ENCODE measurements at places on chromosomes 2 and 18.

DNA sequence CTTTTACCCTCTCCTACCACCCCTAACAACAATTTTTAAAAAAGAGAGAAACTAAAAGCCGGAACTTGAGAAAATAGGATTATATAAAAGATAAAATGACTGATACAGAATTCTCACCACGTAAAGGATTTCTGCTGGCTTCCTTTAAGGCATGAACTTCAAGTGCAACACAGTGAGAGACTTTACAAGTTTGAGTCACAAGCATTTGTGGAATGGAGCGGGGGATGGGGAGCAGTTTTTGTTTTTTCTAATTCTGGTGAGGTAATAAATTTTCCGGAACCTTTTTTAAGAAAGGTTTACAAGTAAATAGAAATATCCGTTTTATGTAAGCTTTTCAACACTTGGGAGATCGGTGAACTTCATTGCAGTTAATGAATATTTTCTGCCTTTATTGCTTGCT, 1.8 kb upstream of the CDH2 start:
- DNase-seq: no peak

DNA sequence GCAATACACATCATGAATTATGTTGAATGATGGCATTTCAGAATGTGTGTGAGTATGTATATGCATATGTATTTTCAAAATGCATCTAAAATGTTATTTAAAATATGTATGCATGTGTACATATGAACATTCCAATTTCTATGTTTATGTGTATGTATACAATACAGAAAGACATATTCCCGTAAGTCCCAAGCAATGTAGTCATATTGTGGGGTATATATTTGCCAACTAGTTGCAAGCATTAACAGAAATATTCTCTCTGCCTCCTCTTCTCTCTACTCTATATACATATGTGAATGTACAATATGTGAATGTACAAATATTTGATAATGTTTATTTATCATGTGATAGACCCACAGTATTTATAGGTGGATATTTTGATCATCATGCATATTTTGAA, 345.8 kb upstream of the ZEB2 start:
- no peak for DNase-seq

DNA sequence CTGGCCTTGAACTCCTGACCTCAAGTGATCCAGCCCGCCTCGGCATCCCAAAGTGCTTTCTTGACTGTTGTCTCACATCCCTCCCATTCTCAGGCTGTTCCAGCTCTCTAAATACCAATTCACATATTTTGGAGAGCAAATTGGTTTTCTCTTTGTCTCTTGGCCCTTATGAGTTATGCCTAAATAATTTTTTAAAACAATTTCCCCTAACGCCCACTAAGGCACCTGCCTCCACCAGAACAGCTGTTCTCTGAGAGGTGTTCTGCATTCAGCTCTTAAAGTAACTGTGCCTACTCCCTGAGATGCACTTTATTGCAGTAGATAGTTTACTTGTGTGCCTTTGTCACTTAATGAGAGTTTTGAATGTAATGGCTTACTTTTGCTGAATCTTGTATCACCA, 6.9 kb downstream of the CCDC195 start:
- no peak for DNase-seq

- no peak for DNase-seq
Measured at GRCh38 chr2:204114295-204115136, 178.0 kb downstream of the ICOS start.

- DNase-seq: no peak
Measured at GRCh38 chr2:138444411-138444810, 57.2 kb upstream of the SPOPL start.

GRCh38 chr2:53442093-53442492, 325.5 kb upstream of the CHAC2 start:
- DNase-seq: no peak

DNA sequence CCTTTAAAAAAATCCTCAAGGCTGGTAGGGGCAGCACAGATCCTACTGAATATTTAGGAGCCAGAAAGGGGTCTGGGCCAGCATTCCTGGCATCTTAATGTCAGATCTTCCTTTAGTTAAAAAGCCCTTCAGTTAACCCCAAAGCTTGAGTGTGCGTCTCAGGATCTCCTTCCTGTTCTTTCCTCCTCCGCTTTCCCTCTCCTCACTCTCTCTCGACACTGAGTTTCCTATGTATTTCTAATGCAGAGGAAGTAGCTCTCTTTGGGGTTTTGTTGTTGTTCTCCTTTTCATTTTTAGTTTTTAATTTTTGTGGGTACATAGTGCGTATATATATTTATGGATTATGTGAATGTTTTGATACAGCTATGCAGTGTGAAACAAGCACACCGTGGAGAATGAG, 109.9 kb upstream of the COPS8 start:
- no peak for DNase-seq

- no peak for DNase-seq
Measured at GRCh38 chr2:174337337-174338146, 2.8 kb downstream of the SP9 start.

- DNase-seq: no peak
Measured at GRCh38 chr2:208042041-208042440, 16.7 kb upstream of the PLEKHM3 start.

DNA sequence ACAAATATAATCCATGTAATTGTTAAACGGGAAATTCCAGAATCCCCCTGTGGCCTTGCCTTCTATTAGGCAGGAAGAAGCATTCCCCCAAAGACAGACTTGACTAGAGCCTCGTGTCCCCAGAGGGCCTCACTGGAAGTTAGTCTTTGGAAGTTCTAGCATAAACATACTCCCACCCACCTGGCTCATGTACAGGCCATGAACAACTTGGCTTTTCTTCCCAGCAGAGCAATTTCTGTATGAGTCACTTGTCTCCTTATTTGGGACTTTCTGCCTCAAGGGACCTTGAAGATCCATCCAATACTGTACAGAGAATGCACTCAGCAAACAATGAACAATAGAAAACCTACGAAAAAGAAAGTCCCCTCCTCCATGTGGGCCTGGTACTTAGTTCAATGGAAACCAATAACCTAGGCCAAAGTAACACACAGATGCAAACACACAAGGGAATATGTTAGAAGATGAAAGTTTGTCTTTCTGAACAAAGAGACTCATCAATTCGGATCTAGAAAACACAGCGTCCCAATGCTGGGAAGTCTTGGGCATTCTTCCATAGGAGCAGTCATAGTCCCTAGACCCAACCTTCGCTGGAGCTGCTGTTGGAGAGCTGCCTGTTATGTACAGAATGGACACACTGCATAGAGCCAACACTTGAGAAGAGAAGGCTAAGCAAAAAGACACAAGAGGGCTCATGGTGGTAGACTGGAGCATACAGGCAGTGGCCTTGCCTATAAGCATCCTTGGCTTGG, 303.5 kb downstream of the HRH4 start:
- DNase-seq: no peak

GRCh38 chr2:127170021-127170420, 50.1 kb downstream of the CYP27C1 start:
- DNase-seq: no peak

DNA sequence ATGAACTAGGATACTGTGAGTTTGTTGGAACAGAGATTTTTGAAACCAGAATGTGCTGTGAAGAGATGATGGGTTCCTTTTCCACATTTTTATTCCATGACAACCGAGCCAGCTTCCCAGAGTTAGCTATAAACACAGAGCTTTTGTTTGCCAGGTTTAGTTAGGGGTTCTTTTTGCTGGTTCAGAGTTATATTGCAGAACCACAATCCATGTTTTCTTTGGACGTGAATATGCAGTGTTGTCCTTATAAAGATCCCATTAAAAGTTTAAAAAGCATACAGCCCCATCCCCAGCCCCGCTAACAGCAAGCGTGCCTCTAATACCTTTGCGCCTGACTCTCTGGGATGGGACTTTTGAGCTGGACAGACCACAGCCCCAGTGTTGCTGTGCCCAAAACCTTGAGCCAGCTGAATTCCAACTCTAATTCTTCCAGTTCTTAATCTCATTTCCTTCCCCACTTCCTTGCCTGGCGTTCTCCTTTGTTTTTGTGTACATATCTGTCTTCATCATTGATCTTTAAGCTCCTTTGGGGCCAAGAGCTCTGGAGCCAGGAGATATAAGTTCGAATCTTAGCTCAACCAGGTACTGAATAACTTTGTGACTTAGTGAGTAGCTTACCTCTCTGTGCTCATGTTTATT, 72.3 kb downstream of the SPATS2L start:
- DNase-seq: no peak
